ENCODE measurements at places on chromosomes 6 and 20.

DNA sequence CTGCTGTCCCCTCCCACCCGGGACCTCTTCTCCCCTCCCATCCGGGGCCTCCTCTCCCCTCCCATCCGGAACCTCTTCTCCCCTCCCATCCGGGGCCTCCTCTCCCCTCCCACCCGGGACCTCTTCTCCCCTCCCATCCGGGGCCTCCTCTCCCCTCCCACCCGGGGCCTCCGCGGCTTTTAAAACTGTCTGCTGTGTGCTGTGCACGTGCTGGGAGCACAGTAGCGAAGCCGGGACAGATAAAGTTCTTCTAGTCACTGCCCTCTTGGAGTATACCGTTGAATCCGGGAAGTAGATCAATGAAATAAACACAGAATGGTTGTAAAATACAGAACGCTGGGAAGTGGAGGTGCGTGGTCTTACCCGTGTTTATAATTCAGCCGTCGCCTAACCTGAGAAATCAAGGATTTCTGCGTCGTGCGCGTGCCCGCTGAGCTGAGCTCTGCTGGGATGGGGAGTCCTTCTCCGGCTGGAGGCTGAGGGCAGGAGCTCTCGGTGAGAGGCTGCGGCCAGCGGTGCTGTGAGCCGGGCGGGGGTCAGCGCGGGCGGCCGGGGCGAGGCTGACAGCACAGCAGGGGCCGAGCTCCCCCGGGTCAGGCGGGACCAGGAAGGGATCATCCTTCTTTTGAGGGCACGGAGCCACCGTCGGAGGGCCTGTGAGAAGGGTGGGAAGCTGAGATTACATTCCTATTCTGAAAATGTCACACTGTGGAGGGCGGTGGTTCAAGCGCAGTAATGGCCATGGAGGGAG is 19.6 kb upstream of the KIF25 start:
- DNase-seq = no peak

GRCh38 chr6:119129148-119129967 is 50.9 kb upstream of the FAM184A start:
- DNase-seq = no peak

- no peak for DNase-seq
Measured at GRCh38 chr6:90500458-90500857, 86.4 kb downstream of the MAP3K7 start.

DNA sequence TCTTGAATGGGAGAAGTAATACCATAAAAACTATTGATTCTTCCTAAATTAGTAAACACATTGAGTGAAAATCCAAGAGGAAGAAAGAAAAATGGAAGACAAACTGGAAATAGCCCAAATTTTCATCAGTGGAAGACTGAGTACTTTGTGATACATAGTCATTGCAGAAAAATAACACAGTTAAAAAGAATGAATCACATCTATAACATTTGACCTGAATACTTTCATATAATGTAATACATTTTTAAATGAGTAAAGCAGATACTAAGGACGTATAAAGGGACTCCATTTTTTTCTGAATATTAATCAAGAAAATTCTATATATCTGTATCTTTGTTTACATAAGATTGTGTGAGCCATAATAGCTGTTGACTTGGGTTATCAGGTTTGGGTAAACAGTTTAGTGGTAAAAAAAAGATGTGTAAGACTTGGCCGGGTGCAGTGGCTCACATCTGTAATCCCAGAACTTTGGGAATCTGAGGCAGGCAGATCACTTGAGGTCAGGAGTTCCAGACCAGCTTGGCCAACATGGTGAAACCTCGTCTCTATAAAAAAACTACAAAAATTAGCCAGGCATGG is 4.3 kb upstream of the SLC17A2 start:
- DNase-seq = no peak

- no peak for DNase-seq
Measured at GRCh38 chr6:113859349-113860180, 2.4 kb downstream of the MARCKS start.

DNA sequence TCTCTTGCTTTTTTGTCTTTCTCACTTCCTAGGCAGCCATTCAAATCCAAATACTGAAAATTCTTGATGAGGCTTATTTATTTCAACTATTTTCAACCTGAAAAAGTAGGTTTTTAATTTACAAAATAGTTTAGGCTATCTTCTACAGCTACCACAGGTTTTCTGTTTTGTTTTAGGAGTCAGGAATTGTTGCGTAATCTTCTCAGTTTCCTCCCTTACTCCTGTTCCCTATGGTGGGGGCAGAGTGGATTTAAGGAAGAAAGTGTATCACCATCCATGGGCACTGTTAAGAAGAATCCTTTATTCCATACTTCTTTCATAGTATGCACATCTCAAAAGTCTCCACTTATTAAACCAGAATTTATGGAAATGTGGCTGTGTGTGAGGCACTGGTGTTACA is 182.4 kb downstream of the KHDC1L start:
- no peak for DNase-seq

DNA sequence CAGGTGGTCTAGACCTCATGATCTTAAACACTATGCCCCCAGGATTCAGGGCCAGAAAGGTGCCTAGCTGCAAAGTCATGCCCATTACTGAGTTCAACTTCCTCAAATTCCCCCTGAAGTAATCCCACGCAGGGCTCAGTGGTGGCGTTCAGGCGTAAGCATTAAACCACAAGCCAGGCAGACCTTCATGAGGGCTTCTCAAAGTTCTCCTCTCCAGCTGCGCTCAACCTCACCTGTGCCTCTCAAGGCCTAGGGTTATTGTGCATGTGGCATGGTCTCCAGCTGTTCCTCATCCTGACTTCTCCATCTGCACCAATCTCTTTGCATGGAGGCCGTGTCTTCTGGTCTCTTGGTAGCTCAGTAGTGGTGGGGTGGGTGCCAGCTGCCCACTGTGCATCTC is 113.6 kb downstream of the TSHZ2 start:
- no peak for DNase-seq
